ENCODE measurements at places on chromosomes 1 and 21.

DNA sequence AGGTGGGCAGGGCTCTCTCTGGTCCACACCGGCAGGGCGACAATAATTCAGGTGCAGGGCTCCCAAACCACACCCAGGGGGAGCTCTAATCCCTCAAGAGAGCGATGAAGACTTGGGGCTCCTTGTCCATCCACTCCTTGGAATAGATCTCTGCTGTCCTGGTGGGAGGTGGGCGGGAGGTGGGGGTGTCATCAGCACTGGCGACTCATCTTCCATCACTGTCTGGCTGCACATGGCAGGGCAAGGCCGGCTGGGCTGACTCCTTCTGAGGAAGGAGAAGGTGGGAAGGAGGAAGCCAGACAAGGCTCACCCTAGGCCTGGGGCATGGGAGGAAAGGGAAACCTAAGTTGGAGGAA lies 29.3 kb downstream of the TNNT2 start:
- no peak for DNase-seq

DNA sequence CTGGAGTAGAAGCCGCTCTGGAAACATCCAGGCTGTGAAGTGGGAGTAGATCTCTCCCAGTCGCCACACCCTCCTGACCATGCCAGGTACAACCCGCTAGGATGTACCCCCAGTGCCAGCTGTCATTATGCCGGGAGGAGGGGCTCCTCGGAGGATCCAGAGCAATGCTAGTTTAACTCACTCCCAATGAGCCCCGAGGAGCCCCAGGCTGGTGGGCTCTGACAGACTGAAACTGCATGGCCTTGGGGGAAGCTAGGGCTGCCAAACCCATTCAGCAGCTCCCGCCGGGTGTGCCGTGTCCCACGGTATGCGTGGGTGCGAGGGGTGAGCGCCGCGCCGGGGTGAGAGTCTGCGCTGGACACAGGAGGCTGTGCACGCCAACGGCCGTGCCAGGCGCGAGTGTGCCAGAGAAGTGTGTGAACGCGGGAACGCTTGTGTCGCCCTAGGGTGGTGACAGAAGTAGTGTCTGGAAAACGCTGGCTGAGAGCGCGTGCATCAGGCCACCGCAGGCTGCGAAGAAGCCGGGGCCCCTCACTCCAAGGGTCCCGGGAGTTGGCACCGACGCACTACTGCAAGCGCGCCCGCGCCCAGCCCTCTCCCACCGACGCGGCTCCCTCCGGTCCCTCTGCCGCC lies 177.1 kb upstream of the EDN2 start:
- DNase-seq, result no peak

- DNase-seq, result no peak
Measured at GRCh38 chr1:110060034-110060661, 10.3 kb downstream of the ALX3 start.

GRCh38 chr1:17460219-17460618 lies 20.7 kb upstream of the RCC2 start:
- no peak for DNase-seq

GRCh38 chr1:220791285-220791684 lies 4.6 kb downstream of the MTARC1 start:
- no peak for DNase-seq

DNA sequence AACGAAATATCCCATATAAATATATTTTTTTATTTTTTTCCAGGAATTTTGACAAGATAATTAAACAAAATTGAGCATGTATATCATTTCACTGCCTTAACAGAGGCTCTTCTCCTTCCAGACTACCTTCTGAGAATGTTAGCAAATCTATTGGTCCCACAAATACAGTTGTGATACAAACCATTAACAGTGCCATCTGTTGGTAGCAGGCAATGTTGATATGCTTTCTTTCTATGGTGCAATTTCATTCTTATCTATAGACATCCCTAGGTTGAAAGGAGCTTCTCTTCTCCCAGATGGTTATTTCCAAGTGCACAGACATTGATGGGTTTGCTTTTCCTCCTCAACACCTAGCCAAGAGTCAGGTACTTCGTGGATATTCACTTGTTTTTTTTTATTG lies 303.6 kb downstream of the USH2A start:
- DNase-seq, result no peak

- DNase-seq, result no peak
Measured at GRCh38 chr21:42694751-42695696, 41.6 kb downstream of the PDE9A start.

DNA sequence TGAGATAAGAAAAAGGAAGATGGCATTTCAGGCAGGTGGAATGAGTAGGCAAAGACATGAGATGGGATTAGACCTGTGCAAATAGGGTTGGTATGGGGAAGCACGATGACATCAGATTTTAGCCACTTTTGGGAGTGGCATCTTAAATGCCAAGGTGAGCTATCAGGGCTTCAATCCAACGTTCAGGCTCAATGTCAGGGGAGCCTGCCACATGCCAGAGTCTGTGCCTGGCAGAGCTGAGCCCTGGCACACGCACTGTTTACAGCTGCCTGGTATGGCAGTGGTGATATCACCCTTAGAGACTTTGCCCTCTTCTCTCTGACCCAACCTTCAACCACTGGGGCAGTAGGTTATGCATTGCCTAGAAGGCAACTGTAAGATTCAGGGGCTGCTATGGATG lies 1.1 kb upstream of the GUCA2B start:
- no peak for DNase-seq

DNA sequence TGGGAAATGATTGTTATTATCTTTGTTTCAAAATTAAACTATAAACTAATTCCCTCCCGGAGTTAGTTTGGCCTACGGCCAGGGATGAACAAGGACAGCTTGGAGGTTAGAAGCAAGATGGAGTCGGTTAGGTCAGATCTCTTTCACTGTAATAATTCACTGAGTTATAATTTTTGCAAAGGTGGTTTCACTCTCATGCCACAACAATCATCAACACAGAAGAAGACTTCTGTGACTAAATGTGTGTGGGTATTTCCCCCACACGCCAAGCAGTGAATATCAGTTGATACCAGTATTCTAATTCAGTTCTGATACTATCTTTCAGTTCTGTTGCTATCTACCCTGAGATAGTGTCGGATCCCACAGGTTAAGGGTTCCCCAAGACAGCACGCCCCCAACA lies 215.1 kb downstream of the S1PR1 start:
- DNase-seq, result no peak

- DNase-seq, result no peak
Measured at GRCh38 chr1:236058141-236058934, 6.6 kb downstream of the NID1 start.

DNA sequence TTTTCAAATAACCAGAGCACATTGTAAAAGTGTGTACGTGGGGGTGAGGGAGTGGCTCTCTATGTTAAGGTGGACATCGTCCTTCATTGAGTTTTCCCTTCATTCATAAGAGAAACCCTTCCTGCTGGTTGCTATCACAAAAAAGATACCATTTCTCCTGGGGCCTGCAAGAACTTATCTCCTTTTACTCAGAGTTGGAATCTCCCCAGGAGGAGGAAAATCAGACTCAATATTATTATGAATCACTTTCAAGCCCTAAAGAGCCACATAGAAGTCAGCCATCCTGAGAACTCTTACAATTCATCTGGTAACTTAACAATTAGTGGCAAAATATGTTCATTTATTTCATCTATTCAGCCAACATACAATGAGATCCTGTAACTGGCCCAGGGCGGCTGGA lies 27.1 kb upstream of the TGFBR3 start:
- DNase-seq, result no peak

- no peak for DNase-seq
Measured at GRCh38 chr1:117312453-117313138, 54.7 kb upstream of the MAN1A2 start.

DNA sequence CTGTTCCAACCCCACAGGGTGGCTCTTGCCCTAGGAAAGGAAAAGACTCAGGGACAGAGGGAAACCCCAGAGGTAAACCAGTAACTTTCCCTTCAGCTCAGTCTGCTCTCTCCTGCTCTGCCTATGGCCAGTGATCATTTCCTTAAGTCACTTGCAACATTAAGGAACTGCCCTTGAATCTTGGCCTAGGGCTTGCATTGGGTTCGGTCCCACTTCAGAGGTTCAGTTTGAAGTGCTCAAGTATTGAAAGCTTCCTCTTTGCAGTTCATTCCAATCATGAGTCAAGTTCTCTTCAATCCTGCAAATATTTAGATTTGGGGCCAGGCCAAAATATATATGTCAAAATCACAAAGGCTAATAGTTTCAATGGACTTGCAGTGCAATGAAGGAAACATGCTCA lies 97.7 kb upstream of the IRF2BP2 start:
- DNase-seq, result no peak

DNA sequence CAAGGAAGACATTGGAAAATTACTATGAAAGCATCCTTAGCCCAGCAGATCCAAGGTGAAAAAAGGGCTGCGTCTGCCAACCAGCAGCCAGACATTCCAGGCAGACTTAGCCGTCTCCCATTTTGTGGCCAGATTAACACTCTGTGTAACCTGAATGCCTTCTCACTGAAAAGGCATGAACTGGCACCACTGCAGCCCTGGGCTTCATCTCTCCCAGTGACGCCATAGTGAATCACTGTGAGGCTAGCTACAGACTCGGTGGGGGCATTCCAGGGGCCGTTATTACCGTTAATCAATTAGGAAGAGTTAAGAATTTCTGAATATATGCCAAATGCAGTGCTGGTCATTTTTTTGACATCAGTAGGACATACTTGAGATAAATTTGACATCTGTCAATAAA lies 627.4 kb downstream of the LMO4 start:
- no peak for DNase-seq

- no peak for DNase-seq
Measured at GRCh38 chr1:160149233-160149632, 2.2 kb upstream of the ATP1A4 start.

- no peak for DNase-seq
Measured at GRCh38 chr1:53890522-53890941, 935 bp upstream of the YIPF1 start.

- DNase-seq, result no peak
Measured at GRCh38 chr1:154466921-154467417, 35.0 kb upstream of the TDRD10 start.

- DNase-seq, result no peak
Measured at GRCh38 chr1:211605603-211606331, 26.8 kb upstream of the SLC30A1 start.

DNA sequence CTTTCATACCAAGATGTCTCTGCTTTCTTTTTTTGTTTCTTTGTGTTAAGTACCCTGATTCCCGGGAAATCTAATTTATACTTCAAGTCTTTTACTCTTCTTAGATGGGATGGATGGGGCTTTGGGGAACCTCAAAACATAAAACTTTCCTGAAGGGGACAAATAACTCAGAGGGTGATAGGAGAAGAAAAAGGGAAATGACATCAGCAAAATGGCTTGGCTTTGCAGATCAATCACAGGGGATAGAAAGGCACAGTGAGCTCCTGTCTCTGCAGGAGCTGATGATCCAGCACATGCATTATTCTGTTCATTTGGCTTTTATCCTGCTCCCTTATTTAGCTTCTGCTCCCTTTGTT lies 1.4 kb upstream of the CA14 start:
- DNase-seq, result no peak

GRCh38 chr1:23563003-23563402 lies 3.7 kb upstream of the ID3 start:
- DNase-seq, result no peak

- no peak for DNase-seq
Measured at GRCh38 chr1:156130578-156130942, 16.0 kb downstream of the LMNA start.

GRCh38 chr1:174053826-174054225 lies 31.7 kb upstream of the RC3H1 start:
- no peak for DNase-seq

DNA sequence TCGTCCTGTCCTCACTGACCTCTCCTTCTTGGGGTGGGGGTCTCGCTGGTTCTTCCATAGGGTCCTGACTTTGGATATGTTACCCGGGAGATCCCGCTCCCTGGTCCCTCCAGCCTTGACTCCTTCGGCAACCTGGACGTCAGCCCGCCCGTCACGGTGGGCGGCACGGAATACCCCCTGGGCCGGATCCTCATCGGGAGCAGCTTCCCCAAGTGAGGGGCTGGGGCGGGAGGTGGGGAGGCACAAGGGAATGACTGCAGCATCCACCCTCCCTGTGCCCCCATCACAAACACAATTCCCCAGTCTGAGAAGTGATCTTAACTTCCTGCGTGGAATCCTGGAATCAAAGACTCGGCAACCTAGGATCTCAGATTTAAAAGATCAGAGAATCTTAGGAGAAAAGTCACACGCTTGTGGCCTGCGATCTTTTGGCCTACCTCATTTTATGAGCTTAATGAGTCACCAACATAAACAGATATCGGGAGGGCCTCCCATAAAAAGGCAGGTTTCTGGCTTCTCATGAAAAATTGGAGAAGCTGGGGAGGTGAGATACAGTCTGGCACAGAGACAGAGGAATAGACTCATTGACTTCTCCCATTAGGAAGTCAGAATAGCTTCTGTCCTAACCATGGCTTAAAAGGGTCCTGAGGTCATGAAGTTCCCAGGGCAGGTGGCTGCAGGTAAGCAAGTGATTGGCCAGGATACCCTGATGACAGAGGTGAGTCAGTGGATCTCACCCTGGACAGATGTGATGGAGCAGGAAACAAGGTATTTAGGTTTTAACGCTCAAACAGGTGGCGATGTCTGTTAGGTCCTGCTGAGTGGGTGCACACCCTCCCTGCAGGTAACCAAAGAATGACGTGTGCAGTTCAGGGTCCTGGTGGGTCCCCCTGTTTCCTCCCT lies 15.9 kb upstream of the PADI3 start:
- DNase-seq, result no peak

DNA sequence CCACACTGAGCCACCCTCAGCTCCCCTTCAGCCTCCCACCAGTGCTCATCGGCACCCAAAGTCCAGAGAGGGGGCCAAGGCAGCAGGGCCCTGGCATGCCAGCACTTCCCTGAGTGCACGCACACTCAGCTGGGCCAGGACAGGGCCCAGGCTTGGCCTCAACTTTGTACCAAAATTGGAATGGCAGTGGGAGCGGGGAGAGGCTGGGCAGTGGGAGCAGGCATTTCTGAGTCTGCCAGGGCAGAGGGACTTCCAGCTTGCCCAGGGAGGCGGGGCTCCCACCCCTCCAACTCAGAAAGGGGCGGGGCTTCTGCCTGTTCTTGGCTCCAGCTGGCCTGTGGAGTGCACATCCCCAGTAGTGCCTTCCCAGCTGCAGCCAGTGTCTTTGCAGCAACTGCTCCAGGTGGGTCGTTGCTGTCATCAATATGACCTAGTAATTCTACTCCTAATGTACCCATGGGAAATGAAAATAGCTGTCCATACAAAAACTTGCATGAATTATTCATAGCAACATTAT lies 10.3 kb upstream of the SNX7 start:
- DNase-seq, result no peak

DNA sequence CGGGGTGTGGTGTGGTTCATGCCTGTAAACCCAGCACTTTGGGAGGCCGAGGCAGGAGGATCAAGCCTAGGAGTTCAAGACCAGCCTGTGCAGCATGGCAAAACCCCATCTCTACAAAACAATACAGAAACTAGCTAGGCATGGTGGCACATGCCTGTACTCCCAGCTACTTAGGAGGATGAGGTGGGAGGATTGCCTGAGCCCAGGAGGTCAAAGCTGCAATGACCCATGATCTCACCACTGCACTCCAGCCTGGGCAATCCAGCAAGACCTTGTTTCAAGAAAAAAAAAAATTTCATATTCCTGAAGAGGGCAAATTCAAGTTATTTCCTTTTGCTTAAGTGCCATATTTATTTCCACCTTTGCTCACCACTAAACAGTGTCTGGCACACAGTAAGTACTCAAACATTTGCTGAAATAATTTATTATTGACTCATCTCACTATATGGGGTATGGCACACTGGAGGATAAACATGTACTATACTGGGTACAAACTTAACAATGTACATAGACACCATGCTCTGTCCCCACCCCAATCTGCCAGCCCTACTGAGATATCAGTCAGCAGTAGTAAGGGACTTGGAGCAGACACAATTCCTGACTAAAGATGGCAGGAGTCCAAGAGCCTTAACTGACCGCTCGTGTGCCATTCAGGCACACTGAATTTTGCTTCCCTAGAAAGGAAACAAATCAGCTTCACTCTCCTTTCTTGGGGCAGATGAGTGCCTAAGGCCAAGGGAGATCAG lies 15.5 kb downstream of the MEAF6 start:
- no peak for DNase-seq

All from GOT3 (cell line).